ENCODE measurements at places on chromosomes 16 and 17.

GRCh38 chr17:57417956-57418355 lies 161.6 kb downstream of the MSI2 start:
- DNase-seq, result no peak

DNA sequence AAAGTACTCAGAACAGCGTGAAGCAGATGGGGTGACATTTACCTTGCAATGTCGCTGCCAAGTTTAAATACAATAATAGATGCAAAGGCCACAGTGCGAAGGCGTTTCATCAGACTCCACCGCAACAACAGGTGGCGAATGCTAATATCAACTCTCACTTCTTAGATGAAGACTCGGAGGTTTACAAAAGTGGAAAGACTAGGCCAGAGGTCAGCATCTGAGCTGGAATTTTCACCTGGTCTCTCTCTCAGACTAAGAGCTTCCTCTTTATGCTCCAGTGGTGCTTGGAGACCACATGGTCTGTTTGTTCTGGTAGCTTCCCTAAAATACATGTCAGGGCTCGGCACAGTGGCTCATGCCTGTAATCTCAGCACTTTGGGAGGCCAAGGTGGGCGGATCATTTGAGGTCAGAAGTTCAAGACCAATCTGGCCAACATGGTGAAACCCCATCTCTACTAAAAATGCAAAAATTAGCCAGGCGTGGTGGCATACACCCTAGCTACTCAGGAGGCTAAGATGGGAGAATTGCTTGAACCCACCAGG lies 169.1 kb downstream of the XYLT1 start:
- DNase-seq, result no peak

GRCh38 chr16:31696968-31697743 lies 169.5 kb downstream of the AHSP start:
- DNase-seq, result peak; percentile 8

DNA sequence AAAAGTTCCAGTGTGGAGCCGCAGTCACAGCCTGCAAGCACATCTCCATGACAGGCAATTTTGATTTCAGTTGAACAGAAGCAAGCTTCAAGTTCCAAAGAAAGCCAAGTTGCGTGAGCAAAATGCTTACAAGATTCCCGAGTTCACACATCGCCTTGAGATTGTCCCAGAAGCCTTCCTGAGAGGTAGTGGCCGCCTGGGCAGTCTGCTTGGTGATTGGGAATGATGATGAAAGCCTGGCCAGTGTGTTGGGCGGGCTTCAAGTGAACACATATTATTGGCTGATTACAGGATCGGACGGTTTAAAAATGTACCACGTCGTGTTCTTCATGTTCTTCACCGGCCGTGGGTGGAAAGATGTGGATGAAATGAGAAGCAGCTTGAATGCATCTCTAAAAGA lies 185.5 kb downstream of the FOXL1 start:
- no peak for DNase-seq

DNA sequence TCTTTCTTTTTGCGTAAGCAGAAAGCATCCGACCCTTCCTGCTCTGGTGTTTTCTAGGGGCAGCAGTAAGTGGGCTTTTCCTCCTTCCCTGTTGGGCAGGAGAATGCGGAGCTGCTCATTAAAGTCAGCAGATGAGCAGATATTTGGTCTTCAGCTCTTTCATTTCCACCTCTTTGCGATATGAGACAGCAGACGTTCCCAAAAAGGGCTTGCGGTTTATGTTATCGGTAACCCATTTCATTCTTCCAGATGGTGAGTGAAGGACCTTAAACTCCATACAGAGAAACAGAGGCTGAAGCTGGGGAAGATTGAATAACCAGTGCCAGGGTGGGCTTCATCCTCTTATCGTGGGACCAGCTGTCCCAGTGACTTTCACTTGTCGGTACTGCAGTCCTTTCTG lies 40.7 kb downstream of the KSR1 start:
- no peak for DNase-seq

DNA sequence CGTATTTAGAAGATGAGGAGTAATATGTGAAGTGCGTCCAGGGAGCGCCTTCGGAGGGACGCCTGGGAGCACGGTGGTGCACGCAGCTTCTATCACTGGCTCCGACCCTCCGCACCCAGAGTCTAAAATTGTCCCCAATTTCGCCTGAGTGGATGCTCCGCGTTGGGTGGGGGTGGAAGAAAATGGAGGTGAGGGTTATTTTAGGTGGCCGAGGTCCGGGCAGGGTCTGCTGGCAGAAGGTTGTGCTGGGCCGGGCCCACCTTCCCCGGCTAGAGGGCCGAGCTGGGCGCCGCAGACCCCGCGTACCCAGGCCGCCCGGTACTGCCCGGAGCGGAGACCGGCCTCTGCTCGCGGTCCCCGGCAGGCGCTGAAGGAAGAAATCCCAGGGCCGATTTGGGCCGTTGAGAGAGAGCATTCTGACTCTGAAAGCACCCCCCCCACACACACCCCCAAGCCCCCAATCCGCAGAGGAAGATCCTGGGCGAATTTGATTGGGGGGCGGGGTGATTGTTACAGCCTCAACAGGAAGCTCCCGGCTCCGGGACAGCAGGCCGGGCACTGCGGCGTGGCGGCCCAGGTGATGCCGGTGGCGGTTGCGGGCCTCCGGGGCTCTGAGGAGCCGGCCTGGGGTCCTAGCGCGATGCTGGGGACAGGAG lies 3.0 kb downstream of the BAHCC1 start:
- no peak for DNase-seq

DNA sequence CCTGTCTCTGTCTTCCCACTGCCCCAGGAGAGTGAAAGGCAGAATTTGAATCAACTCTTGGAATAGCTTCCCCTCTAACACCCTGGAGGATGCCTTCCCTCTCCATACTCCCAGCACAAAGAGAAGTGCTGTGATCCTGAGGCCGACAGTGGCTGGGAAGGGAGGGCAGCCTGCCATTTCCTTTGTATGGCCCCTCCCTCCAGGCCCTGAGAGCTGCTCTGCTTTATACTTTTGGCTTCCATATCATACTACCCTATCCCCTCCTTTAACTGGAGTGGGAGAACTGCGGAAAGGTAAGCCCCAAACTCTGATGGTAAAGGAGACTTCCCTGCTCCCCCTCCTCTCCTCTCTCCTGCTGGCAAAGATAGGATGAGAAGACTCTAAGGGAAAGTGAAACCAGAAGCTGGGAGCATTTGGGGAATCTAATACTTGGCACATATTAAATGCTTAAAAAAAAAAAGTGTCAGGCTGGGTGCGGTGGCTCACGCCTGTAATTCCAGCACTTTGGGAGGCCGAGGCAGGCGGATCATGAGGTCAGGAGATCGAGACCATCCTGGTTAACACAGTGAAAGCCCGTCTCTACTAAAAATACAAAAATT lies 4.1 kb upstream of the MED24 start:
- DNase-seq, result no peak

DNA sequence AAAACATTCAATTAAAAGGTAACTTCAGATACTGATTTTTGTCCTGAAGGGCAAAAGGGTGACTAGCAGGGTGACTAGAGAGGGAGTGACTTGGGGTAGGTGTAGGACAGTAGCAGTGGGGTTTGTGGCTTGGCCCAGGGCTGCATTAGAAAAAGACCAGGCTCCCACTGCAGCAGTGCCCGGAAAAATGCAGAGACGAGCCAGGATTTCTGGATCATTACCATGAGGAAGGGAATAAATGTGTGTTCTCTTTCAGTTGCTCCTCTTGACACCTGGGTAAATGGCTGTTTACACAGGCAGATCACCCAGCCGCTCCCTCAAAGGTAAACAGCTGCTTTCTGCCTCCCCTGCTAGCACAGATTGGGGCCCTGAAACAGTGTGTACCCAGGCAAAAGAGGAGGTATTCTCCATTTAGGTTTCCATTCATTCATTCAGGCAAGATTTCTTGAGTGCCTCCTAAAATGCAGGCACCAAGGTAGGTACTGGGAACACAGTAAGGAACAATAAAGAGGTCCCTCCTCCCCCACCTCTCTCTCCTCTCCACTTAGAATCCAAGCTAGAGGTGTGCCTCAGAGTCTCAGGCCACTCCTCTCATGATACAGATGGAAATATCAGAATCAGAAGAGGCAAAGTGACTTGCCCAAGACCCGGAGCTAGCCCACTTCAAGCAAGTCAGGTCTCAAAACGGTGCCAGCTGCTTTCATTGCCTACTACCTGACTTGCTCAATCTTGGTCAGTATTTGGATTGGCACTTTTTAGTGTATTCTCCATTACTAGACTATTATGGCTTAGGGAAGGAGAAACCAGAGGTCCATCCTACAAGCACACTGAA lies 15.2 kb upstream of the TOX3 start:
- no peak for DNase-seq

- DNase-seq, result no peak
Observed at GRCh38 chr16:62664566-62664965, 628.3 kb upstream of the CDH8 start.

DNA sequence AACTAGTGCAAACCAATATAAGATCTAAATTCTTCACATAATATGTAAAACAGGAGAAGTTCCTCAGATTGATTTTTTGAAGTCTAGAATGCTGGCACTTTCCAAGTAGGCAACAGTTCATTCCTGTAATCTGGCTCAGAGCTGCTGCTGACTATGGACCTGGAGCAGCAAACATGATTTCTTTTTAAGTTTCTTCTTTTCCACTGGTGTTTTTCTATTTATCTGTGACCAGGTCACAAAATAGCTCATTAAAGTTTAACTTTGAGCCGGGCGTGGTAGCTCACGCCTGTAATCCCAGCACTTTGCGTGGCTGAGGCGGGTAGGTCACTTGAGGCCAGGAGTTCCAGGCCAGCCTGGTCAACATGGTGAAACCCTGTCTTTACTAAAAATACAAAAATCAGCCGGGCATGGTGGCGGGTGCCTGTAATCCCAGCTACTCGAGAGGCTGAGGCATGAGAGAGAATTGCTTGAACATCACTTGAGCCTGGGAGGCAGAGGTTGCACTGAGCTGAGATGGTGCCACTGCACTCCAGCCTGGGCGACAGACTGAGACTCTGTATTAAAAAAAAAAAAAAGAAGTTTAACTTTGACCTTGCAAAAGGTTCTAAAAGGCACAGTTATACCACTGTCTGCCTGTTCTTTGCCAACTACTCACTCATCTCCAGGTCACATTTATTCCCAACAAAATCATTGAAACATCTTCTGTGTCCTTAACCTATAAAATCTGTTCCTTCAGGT lies 29.4 kb upstream of the SLC13A2 start:
- DNase-seq, result no peak

GRCh38 chr17:40516581-40517285 lies 15.3 kb upstream of the TNS4 start:
- DNase-seq, result no peak

GRCh38 chr17:68511671-68512246 lies 471 bp upstream of the PRKAR1A start:
- DNase-seq, result peak; percentile 54

GRCh38 chr17:27578718-27579085 lies 52.3 kb upstream of the LGALS9 start:
- no peak for DNase-seq

DNA sequence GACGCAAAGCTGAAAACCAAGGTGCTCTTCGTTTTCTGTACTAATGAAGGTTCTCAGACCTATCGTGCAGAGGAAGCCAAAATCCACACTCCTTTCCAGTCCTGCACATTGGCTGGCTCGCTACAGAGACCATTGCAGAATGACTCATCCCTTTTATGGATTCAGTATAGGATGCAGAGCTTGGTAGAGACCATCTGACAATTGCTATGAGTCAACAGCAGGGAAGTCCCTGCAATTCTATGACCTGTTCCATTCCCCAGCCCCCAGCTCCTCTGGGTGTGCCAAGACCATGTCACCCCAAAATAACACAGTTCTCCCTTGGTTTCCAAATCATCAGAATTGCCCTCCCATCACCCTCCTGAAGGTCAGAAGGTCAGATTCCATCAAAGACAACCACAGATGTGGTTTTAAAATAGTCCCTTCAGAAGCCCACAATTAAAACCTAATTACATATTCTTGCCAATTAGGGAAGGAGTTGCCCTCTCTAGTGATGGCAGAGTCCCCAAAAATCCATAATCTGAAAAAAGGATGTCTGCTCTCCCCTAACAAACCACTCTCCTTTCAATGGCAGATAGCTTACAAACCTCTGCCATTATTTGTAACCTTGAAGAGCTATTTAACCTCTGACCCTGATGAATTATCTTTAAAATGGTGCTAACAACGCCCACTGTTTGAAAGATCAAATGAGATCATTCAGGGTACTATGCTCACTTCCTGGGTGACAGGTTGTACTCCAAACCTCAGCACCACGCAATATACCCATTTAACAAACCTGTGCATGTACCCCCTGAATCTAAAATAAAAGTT lies 108.2 kb upstream of the RBBP6 start:
- DNase-seq, result no peak

- no peak for DNase-seq
Observed at GRCh38 chr16:78395035-78395434, 295.6 kb downstream of the WWOX start.

DNA sequence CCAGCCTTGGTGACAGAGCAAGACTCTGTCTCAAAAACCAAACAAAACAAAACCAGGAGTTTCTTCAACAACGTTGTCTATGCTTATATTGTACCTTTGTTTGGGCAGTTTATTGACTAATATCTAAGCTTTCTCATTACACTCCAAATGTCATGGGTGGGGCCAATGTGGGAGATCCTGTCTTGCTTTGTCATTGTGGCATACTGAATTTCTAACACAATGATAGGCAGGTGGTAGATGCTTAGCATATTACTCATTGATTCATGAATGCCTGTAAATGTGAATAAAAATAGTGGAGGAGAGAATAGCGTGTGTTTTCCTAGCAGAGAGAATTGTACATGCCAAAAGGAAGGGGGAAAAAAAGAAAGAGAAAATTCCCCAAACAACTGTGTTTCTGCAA lies 802.5 kb upstream of the EEF2KMT start:
- DNase-seq, result no peak

- no peak for DNase-seq
Observed at GRCh38 chr17:12620200-12620720, 45.4 kb upstream of the MYOCD start.

- no peak for DNase-seq
Observed at GRCh38 chr17:987931-988330, 8.4 kb upstream of the NXN start.

- DNase-seq, result no peak
Observed at GRCh38 chr16:745739-746138, 4.9 kb upstream of the CIAO3 start.

GRCh38 chr16:64406770-64407181 lies 715.1 kb downstream of the CDH11 start:
- DNase-seq, result no peak

- no peak for DNase-seq
Observed at GRCh38 chr17:42818379-42818778, 5.7 kb downstream of the BECN1 start.

DNA sequence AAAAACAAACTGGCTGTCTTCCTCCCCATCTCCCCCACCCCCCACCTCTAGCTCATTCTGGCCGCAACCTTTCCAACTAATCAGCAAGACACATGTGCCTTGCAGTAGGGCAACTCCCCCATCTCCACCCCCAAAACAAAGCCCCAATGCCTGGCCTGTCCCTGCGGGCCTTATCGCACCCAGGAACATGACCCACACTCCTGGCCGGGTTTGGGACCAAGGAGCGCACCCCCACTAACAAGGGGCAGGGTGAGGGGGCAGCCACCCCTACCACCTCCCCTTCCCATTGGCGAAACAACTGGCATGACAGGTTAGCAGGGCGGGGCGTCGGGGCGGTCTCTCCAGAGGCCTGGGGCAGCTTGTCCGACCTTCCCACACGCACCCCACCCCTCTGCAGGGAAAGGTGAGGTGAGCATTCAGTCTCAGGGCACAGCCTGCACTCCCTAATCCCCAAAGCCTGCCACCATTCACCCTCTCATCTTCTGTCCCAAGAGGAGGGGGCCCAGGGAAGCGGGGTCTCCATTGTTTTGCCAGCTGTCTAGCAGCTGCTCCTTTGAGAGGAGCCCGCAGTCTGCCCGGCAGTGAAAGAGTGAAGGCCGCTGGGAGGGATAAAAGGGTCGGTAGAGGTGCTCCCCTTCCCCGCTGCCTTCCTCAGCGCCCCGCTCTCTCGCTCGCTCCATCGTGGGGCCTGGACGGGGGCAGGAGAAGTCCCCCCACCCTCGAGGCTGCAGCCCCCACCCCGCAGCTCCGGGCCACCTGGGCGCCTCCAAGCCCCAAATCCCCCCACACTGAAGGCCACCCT lies 765 bp downstream of the MYO18A start:
- no peak for DNase-seq

Measured in fibroblast of skin of left quadriceps (primary cell).